NK-92 treated with Interleukin-12 subunit alpha and Interleukin-12 subunit beta, amount 100 ng/mL, for 24 hours (cell line): ENCODE measurements at places on chromosomes 16 and 17.

DNA sequence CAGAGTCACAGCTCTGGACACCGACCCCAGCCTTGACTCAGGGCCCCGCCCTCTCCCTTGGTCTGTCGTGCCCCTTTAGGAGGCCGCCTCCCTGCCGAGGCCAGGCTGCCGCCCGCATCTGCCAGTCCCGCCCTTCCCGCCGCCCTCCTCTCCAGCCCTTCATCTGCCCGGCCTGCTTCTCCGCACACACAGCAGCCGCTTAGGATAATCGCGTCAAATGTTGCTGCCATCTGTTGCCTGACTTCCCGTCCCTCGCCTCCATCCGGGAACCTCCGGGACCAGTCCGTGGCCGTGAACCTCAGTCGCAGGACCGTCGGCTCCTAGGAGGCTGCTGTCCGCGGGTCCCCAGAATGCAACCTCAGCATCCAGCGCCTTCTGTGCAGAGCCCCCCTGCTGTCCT is 11.9 kb downstream of the GSE1 start:
- no peak for DNase-seq

- DNase-seq = peak; percentile 19
Measured at GRCh38 chr17:10316801-10317542, 55.8 kb downstream of the MYH13 start.

GRCh38 chr16:82535262-82535661 is 91.5 kb upstream of the CDH13 start:
- DNase-seq = no peak

GRCh38 chr17:17079761-17080160 is 37.5 kb downstream of the MPRIP start:
- DNase-seq = no peak

DNA sequence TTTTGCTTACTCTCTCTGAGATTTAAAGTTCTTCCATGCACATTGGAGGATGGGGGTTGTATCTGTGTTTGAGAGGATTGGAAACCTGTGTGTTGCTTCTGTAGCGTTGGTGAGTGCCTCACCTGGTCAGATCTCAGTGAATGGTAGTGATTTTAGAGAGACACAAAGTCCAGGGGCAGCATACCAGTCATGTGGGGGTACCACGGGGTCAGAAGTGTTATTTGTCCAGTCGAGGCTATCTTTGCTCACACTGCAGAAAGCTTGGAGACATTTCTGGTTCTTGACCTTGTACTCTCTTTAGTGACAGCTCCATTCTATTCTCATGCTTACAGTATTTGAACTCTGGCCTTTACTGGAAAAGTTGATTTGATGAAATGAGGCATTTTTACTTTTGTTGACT is 23.7 kb downstream of the PRKAR1A start:
- DNase-seq = no peak
